Activated T-helper 1 cell treated with anti-CD3 and anti-CD28 coated beads, Interleukin-12 subunit alpha, Interleukin-12 subunit beta, Interleukin-2, Interleukin-4 antibody, amounts not matched to agents 30 ng/mL and 10 ng/mL and 1 ng/mL, durations not matched to agents 14 hours and 24 hours and 36 hours (primary cell): ENCODE measurements at places on chromosomes 16 and 17. TPM values are rescaled to one million over a fixed set of nuclear protein-coding genes. Genes with fewer than 3 reads are reported as not detected.

DNA sequence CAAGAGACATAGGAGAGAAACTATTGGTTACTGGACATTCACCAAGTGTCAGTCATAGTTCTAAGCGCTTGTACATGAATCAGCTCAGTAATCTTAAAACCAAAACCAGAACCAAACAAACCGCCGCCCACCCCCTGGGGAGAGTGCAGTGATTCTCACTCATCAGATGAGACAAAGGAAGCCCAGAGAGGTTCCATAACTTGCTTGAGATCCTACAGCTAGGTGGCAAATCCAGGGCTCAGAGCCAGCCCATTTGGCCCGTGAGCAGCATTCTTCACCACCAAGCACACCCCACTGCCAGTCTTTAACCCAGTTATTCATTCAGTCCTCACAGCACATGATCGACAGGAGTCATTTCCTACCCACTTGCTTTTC lies 37.2 kb upstream of the RGS9 start:
- DNase-seq, result peak; percentile 57
- H3K27ac ChIP-seq, result peak overlapping the region; percentile 94
- peaks cover 9% of the 10 kb centered on the region for H3K27me3 ChIP-seq
- H3K36me3 ChIP-seq, result no peaks in the 10 kb centered on the region

DNA sequence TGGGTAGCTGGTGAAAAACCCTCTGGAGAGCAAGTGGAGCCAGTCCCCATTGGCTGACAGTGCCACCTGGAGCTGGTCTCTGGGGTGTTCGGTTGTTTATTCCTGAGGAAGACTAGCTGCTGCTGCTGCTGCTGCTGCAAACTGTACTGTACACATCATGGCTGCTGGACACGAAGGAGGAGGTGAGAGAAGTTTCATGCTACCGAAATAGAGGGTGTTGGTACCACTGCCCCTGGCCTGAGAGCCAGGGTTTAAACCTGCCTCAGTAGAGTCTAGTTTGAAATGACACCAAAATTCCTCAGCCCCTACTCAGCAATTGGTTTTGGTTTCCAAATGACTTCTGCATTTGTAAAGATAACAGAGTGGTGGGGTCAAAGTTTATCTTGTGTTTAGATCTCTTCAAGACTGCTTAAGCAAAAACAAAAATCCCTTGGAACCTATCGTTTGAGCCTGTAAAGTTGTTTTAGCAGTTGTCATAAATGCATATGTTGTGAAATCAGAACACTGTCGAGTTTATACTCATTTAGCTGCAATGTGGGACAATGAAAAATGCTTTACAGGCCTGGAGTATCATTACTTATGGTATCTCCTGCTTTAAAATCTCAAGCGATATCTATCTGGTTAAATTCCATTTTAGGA lies 40.8 kb downstream of the CYB5B start:
- H3K27me3 ChIP-seq, result no peaks in the 10 kb centered on the region
- peak overlapping the region; percentile 75 for H3K27ac ChIP-seq
- peaks cover 27% of the 10 kb centered on the region for H3K36me3 ChIP-seq

DNA sequence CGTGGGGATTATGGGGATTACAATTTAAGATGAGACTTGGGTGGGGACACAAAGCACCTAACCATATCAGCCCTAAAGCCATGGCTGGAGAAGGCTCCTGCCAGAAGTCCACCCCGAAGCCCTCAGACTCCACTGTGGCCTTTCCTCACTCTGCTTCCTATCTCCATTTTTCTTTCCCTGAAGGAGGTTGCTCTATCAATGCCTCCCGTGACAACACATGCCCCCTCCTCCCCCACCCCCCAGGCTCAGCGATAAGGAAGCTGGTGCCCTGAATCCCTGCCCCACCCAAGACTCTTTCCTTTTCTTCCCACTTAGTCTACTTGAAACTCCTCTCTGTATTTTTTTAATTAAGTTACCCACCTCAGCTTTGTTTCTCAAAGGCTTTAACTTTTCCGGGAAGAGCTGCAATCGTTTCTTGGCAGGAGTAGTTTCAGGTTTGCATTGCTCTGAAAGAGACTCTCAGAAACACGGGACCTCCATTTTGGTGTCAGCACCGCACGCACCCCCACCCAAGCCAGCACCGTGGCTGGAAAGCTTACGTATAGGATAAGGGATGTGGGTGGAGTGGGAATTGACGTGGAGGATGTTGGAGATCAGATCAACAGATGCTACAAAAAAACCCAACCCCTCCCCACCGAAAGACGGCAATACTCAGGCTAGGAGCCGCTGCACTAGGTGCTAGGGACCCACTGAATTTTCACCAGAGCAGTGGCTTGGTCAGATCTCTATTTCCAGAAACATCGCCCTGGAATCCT lies 15.2 kb upstream of the CA4 start:
- no peak for DNase-seq
- peak overlapping the region; percentile 87 for H3K27ac ChIP-seq
- peaks cover 8% of the 10 kb centered on the region for H3K36me3 ChIP-seq
- peak overlapping the region; percentile 91 for H3K4me3 ChIP-seq

DNA sequence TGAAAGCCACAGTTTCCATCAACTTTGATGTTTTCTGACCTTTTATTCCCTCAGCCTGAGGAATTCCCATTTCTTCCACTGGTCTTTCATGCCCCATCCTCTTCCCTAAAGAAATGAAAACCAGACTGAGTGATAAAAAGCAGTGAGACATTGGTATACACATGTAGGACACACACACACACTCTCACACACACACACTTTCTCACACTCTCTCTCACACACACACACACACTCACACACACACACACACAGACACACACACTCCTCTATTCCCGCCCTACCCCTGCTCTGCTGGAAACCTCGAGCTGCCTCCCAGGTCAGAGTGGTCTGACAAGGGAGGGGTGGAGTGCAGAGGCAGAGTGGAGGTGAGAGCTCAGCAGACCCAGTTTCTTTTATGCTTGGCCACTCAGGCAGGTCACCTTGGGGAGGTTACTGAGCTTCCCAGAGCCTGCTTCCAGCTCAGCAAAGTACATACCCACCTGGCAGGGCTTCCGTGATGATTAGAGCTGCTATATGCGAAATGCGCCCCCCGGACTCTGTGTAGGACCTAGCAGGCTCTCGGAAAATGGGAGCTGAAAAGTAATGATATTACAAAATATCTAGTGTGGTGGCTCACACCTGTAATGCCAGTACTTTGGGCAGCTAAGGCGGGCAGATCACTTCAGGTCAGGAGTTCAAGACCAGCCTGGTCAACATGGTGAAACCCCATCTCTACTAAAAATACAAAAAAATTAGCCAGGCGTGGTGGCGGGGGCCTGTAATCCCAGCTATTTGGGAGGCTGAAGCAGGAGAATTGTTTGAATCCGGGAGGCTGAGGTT lies 30.7 kb downstream of the CCR7 start:
- peaks cover 93% of the 10 kb centered on the region for H3K4me1 ChIP-seq
- H3K27me3 ChIP-seq, result no peaks in the 10 kb centered on the region
- peak overlapping the region; percentile 93 for H3K27ac ChIP-seq
- peak overlapping the region; percentile 7 for H3K4me3 ChIP-seq
- DNase-seq, result no peak

DNA sequence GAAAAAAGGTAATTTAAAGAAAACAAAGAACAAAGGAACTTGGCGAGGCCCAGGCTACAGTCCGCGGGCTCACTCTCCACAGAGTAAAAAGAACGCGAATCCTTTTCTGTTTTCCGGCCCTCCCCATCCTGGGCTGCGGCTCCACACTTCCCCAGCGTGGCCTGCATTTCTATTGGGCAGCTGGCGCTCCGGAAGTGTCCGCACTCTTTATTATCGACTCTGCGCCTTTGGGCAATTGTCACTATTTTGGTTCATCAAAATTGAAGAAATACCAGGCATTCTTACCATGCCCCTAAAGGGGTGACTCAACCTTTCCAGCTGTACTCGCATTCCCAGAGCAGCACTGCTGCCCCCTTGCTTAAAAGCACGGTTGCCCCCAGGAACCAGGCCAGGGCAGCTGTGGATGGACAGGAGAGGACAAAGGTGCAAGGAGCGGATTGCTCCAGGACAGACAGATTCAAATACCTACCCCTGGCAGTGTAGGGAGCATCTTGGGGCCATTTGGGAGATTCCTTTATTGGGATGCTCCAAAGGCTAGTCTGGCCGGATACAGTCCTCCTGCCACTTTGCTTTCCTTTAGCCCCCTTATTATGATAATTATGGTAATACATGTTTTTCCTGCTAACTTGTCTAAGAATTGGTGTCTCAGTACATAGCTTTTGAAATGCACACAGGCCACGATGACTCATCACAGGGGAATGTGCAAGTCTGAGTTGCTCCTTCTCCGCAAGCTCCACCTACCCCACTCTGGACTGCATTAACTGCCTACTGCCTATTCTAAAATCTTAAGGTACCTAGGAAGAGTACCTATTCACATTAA lies 985 bp upstream of the SLFN12 start:
- peaks cover 13% of the 10 kb centered on the region for H3K36me3 ChIP-seq
- no peaks in the 10 kb centered on the region for H3K27me3 ChIP-seq
- H3K27ac ChIP-seq, result peak overlapping the region; percentile 84
- DNase-seq, result peak; percentile 44
- H3K4me3 ChIP-seq, result peak overlapping the region; percentile 86
- peaks cover 43% of the 10 kb centered on the region for H3K4me1 ChIP-seq

SLC5A10 gene
- total RNA-seq, result not detected in 2 replicates

EPN3 gene
- not detected in 2 replicates for total RNA-seq

UMOD gene
- not detected in 2 replicates for total RNA-seq

- peaks cover 27% of the 10 kb centered on the region for H3K4me1 ChIP-seq
- no peak overlapping the region for H3K27ac ChIP-seq
- no peak for DNase-seq
- H3K36me3 ChIP-seq, result no peaks in the 10 kb centered on the region
Measured at GRCh38 chr17:50660887-50661345, 26.2 kb downstream of the ABCC3 start.

DNA sequence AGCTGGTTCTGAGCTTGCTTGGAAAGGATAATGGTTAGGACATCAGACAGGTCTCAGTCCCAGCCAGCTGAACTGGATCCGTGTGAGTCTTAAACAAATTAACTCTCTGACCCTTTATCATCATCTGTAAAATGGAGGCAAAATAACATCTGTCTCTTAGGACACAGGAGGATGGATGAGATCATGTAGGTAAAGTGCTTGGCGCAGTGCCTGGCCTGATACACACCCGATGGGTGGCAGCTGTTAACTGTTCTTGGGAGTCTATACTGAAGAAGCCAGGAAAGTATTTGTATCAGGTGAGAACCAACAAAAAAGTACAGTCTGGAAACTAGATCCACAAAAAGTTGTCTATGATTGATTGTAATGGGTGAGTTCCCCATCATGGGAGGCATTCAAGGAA lies 188.6 kb downstream of the C16orf78 start:
- H3K4me1 ChIP-seq, result no peaks in the 10 kb centered on the region
- H3K27me3 ChIP-seq, result no peaks in the 10 kb centered on the region
- H3K36me3 ChIP-seq, result no peaks in the 10 kb centered on the region
- no peak overlapping the region for H3K27ac ChIP-seq

DNA sequence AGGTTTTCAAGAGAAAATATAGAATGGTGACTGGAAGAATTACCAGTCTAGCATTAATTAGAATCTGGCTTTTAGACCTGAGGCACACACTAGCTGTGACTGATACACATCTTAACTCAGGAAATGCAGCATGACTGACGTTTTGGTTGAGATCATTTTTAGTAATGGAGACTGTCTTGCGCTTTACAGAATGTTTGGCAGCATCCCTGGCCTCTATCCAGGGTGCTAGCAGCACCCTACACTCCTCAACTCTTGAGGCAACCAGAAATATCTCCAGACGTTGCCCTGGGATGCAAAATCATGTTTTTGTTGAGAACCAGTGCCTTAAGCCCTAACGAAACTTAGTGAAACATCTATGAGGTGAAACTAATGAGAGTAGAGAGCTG lies 109.0 kb downstream of the HS3ST3A1 start:
- H3K4me1 ChIP-seq, result peaks cover 8% of the 10 kb centered on the region
- no peak overlapping the region for H3K4me3 ChIP-seq
- H3K36me3 ChIP-seq, result no peaks in the 10 kb centered on the region
- H3K27me3 ChIP-seq, result peaks cover 3% of the 10 kb centered on the region
- DNase-seq, result no peak

SCGB1C2 gene
- not detected in 2 replicates for total RNA-seq

SAMD14 gene
- total RNA-seq, result 1.6 and 3.6 TPM in 2 replicates

GRCh38 chr17:2002767-2003329 lies 22.3 kb downstream of the RTN4RL1 start:
- H3K27me3 ChIP-seq, result peaks cover 17% of the 10 kb centered on the region
- no peak overlapping the region for H3K4me3 ChIP-seq
- no peak for DNase-seq

DNA sequence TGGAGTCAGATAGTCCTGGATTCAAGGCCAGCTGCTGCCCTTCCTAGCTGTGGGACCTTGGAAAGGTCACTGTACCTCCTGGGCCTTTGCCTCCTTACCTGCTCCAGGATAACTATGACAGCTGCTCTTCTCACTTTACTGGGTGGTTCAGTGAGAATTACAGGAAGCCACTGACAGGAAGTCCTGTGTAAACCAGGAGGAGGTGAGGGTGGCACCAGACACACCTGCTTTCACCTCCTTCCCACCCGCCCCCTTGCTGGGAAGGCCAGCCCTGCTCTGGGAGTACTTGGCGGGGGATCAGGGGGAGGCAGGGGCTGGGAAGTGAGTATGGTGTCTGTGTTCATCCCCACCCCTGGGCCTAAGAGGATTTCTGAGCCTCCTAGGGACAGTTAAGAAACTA lies 42.6 kb downstream of the CPNE2 start:
- H3K27ac ChIP-seq, result peak overlapping the region; percentile 83
- peaks cover 48% of the 10 kb centered on the region for H3K4me1 ChIP-seq
- peak overlapping the region; percentile 66 for H3K4me3 ChIP-seq
- no peaks in the 10 kb centered on the region for H3K27me3 ChIP-seq

- H3K36me3 ChIP-seq, result no peaks in the 10 kb centered on the region
- no peak for DNase-seq
- peaks cover 20% of the 10 kb centered on the region for H3K27me3 ChIP-seq
- H3K4me1 ChIP-seq, result no peaks in the 10 kb centered on the region
Measured at GRCh38 chr17:40854175-40854814, 12.7 kb downstream of the KRT12 start.

DNA sequence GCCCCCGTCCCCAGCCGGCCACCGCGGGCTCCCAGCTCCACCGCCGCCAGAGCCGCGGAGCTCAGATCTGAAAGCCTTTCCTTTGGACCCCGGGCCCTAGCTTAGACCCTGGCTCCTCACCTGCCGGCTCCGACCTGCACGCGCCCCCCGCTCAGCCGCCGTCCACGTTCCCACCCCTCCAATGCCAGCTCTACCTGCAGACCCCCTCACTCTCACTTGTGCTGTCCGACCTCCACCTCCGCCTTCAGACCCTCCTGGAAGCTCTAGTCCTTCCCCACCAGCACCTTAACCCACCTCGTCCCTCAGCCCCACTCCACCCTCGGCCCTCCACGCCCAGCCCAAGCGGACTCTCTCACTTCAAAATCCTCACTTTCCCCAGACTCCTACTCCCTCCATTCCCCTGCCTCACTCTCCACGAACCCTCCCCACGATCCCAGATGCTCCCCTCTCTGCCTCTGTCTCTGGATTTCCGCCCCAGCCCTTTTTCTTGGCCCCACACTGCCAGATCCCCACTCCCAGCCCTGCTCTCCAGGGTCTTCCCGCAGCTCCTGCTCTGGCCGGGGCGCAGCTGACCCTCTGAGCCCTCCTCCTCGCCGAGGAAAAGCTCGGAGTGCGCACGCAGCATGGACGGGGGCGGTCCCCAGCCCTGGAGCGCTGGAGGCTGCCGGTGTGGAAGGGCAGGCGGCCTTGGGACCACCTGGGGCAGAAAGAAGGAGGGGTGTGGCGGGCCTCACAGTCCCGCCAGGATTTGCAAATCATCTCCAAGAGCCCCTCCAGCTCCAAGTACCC lies at the start of gene TMEM114:
TSS of gene TMEM114 (minus strand) at position 612 of the 789 bp plus-strand sequence. CDS start 673 bp downstream, outside the sequence.
- no peaks in the 10 kb centered on the region for H3K4me1 ChIP-seq
- H3K27ac ChIP-seq, result no peak within 1 kb of the TSS
- H3K4me3 ChIP-seq, result no peak within 1 kb of the TSS
- H3K27me3 ChIP-seq, result peaks cover 19% of the 10 kb centered on the region
- no peak for DNase-seq
